ENCODE measurements at places on chromosomes 4 and X.

DNA sequence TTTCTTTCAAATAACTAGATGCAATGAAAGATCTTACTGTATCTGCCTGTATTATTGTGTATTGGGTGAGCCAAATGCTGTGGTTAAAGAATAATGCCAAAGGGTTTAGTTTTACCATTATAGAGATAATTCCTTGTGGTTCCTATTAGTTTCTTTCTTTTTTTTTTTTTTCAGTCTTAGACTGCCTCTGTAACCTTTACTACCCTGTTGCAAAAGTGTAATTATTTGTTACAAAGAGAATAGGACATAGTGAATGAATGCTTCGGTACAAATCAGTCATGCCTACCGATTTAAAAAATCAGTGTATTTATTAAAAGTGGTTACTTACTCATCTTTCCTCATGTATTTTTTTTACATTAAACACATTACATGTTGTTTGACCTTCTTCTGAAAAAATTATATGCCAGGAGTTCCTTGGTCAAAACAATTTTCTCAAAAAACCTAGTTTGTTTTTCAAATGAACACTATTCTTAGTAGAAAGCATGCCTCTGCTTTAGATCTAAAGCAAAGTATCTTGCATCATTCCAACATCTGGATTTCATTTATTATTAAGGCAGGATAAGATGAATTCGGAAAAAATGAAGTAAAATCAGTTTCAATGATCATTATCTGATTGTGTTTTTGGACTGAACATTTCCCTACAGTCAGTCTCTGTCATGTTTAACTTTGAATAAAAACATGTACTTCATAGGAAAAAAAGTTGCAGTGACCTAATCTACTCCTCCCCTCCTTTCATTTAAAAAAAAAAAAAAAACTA lies 21.2 kb upstream of the SYNPO2 start:
- peak; percentile 40 for DNase-seq

GRCh38 chrX:153554519-153555167 lies 37.2 kb downstream of the ATP2B3 start:
- DNase-seq, result peak; percentile 53

DNA sequence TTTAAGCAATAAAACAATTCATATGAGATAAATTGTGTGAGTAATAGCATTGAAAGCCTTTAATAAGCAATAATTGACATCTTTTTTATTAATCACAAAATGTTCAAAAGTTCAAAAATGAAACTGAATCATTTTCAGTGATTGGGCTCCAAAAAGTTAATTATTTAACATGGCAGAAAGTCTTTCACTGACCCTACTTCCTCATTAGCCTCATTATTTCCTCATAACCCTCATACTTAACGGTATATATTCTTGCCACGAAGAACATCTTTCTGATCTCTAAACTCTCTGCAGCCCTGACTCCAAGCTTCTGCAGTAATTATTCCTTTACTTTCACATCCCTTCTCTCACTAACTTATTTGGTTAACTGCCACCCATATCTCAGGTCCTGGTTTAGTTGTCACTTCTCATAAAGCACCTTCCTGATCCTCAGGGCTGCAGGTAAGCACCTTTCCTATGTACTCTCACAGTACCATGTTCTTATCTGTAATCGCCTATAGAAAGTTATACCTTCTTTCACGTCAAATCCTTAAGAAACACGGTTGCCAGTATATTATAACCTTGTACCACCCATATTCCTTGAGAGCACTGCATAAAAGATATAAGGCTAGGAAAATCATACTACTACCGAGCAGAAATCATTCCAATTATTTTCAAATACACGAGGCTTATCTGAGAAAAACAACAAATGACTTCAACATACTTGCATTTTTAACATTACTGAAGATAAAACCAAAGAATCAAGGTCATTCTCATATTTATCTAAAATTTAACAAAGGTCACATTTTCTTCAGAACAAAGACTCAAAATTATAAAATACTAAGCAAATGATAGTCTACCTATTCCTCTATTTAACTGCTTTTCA lies 72.2 kb downstream of the PPP3CA start:
- no peak for DNase-seq

DNA sequence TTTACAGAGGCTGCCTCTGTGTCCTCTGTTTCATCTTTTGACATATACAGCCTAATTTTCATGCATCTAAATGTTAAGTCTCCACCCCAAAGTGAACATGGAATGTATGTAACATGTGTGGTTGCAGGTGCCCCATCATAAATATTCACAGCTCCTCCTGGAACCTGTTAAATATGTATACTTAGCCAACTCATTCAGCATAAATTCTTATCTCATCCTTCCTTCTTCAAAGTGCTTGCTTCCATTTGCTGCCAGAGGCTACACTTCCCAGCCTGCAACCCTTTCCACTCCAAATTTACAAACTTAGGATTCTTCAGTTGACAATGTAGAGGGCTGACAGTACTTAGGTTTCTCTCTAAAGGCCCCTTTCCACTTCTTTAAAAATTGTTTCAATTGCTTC lies 60.6 kb downstream of the F8 start:
- DNase-seq, result no peak

GRCh38 chr4:151727365-151727764 lies 33.4 kb downstream of the GATB start:
- no peak for DNase-seq

GRCh38 chrX:46959985-46960700 lies 47.9 kb downstream of the JADE3 start:
- no peak for DNase-seq

GRCh38 chrX:29478336-29479069 lies 736.9 kb upstream of the MAGEB2 start:
- peak; percentile 58 for DNase-seq

GRCh38 chrX:68822641-68823410 lies 6.0 kb upstream of the EFNB1 start:
- peak; percentile 81 for DNase-seq

DNA sequence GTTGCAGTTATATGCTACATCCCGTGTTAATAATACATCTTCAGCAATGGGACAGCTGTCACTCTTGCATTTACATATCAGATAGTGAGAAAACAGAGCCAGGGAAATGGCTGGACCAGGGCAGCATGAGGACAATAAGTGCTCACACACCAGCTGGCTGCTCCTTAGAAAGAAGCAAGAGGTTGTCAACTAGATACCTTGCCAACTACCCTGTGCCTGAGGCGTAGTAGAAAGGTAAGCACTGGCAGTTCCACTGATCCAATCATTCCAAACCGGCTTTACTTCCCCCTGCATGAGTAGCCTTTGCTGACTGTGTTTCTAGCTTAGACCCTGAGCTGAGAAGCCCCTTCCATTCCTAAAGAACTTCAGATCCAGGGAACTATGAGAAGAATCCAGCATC lies 52.2 kb upstream of the FGF13 start:
- DNase-seq, result no peak

GRCh38 chrX:10033375-10034007 lies 66.3 kb downstream of the CLDN34 start:
- DNase-seq, result no peak

- DNase-seq, result no peak
Measured at GRCh38 chr4:67659065-67659464, 41.9 kb downstream of the UBA6 start.

GRCh38 chr4:122873821-122874593 lies 47.4 kb downstream of the FGF2 start:
- peak; percentile 90 for DNase-seq

DNA sequence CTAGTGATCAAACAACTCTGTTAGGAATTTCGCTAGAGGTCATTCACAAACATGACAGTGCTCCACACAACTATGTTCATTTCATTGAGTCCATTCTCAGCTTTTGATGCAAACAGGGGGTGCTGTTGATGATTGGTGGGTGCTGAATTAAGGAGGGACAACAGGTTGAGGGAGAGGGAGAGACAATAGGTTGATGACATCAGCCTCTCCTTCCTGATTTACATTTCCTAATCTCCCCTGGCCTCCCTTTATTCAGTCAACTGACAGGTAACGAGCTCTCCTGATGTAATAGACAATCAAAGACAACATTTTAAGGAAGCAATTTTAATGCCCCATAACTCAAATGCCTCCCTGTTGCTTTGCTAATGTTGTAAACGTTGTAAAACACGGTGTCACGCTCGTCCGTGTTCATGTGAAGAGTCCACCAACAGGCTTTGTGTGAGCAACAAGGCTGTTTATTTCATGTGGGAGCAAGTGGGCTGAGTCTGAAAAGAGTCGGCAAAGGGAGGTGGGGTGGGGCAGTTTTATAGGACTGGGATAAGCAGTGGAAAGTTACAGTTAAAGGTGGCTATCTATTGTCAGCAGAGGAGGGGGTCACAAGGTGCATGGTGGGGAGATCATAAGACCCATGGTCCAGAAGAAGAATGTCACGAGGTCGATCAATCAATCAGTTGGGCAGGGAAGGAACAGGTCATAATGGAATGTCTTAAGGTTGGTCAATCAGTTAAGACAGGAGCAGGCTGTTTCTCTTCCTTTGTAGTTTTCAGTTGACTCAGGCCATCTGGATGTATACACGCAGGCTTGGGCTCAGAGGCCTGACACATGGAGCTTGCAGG lies 4.8 kb upstream of the GAR1 start:
- no peak for DNase-seq

- no peak for DNase-seq
Measured at GRCh38 chr4:87026800-87027495, 92.1 kb downstream of the AFF1 start.

DNA sequence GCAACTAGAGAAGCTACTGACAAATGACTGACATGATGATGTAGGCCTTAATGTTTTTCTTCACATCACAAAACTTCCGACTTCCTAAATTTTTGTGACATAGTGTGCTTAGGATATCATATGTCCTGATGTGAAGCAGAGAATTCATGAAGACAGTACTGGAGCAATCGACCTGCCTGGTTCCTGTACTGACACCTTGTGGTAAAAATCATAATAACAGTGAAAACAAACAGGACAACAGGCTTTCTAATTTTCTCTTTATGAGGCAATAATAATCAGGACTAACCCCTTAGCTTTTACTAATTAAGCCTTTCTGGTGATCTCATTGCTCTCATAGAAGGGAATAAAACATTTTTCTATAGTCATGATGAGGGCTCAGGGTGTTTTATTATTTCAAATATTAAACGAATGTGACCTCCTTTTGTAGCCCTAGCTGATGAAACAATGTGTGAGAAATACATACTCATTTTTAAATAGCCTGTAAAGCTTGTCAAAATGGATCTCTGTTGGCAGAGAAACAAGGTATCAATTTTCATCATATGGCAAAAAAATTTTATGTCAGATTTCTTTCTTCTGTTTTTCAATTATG lies 158.4 kb downstream of the TENT5D start:
- DNase-seq, result peak; percentile 27

- DNase-seq, result peak; percentile 13
Measured at GRCh38 chrX:78886550-78886949, 58.6 kb upstream of the P2RY10 start.

DNA sequence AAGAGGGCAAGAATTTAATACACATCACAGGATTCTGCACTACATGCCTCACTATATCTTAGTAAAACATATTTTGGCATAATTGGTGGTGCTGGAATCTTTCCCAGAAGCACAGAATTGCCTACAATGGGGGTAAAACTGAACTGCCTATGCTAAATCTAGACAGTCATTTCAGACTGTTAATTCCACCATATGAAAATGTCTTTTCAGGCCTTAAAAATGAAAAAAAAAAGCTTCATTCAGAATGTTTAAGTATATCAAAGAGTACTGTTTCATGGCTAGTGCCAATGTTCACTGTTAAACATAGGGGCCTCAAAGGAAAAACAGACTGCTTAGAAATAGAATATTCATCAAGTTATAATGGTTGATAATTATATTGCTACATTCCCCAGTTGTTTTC lies 797.0 kb downstream of the PCDH19 start:
- no peak for DNase-seq

DNA sequence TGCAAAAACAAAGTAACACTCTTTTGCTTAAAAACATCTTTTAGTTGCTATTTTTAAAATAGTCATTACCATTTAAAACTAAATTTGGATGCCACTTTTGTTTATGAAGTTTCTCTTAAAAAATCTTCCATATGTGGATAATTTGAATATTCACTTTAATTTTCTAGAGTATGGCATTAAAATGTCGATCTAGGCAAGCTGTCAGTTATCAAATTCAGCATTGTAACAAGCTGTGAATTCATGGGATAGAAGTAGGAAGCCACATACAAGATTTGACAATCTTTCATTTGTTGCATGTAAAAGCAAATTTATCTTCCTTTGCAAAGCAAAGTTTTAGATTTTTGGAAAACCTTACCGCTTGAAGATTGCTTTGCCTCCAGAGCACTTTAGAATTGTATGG lies 191.5 kb downstream of the ARHGAP10 start:
- DNase-seq, result no peak

GRCh38 chr4:65831828-65832227 lies 161.5 kb upstream of the EPHA5 start:
- no peak for DNase-seq

- DNase-seq, result peak; percentile 61
Measured at GRCh38 chrX:149962859-149963757, 24.8 kb upstream of the EOLA2 start.

DNA sequence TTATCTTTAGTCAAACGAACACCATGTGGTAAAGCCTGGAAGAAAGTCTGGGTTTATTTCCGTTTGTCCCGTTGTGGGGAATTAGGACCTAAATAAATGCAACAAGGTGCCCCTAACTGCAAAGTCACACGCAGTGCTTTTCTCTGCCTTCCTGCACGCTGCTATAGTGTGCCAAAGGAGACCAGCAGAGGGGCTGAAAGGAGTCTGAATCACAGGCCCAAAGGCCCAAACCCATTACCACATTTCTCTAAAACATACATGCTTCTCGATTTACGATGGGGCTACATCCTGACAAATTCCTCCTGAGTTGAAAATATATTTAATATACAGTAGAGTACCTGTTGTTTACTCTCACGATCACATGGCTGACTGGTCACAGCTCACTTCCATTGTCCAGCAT lies 4.5 kb downstream of the VEGFC start:
- DNase-seq, result no peak

DNA sequence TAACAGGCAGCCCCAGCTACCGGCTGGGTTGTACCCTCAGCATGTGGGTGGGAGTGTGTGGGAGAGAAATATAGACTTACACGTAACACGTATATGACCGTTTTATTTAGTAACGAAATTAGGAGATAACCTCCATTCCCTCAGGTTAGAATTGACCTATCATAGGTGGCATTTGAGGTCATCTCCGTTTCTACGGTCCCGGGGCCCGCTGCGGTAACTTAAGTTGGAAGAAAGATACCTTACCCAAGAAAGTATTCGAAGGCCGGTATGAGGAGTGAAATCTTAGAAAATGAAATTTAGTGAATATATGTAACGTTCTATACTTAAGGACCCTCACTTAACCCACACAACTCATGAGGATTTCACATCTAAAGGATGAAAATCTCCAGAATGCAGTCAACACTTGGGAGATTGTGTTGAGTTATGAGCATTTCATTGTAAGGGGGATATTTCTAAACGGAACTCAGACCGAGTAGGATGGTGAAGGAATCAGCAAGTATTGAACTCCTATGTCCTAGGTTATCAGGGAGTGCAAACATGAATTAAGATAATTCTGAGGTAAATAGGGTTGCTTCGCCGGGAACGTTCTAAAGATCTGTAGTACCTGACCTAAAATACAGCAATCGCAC lies 891 bp downstream of the CISD2 start:
- no peak for DNase-seq

Measured in cardiac muscle cell (in vitro differentiated cells and primary cell).